ENCODE measurements at places on chromosomes 3 and 15. TPM values are rescaled to one million over a fixed set of nuclear protein-coding genes. Genes with fewer than 3 reads are reported as not detected.
A peak's percentile ranks its signal among the peaks of the same experiment; 100 is the strongest.

CCR8 gene
- total RNA-seq = not detected

GLDN gene
- 20.6 TPM for total RNA-seq

GNAT1 gene
- not detected for total RNA-seq

TRH gene
- not detected for total RNA-seq

ETV5 gene
- total RNA-seq = 17.4 TPM

ROPN1B gene
- 1.7 TPM for total RNA-seq

SMCO1 gene
- total RNA-seq = 28.7 TPM

MCF2L2 gene
- total RNA-seq = 1.1 TPM

IL16 gene
- 2.5 TPM for total RNA-seq

CHDH gene
- total RNA-seq = 0.92 TPM

BBS4 gene
- total RNA-seq = 12.1 TPM

GOLGA8M gene
- total RNA-seq = 1.9 TPM

CTXND1 gene
- total RNA-seq = 5.6 TPM

- DNase-seq = no peak
Observed at GRCh38 chr3:15050405-15051092, 14.6 kb downstream of the MRPS25 start.

- no peak for DNase-seq
Observed at GRCh38 chr3:134002306-134002705, 27.4 kb downstream of the SLCO2A1 start.

DNA sequence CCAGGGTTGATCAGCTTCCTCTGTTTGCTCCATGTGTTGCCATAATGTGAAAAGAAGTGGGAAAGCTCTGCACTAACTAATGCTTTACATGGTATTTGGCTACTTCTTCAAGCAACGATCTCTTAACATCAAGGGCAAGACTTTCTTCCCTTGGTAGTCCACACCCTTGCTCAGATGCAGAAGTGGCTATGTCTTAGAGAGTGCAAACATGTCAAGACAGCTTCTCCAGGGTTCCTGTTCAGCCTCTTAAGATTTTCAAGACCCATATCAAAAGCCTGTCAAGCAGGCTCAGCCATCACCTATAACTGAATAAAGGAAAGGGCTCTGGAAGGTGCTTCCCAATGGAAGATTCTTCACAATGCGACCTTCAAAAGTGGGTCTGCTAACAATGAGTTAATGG lies 64.8 kb upstream of the CSTA start:
- DNase-seq = no peak

- DNase-seq = peak; percentile 95
Observed at GRCh38 chr3:15269091-15269989, 63.0 kb downstream of the SH3BP5 start.

GRCh38 chr15:35218215-35218614 lies 133.1 kb upstream of the NANOGP8 start:
- DNase-seq = no peak

GRCh38 chr3:23657647-23658046 lies 148.1 kb upstream of the UBE2E1 start:
- no peak for DNase-seq

GRCh38 chr3:4838621-4839022 lies 140.6 kb upstream of the BHLHE40 start:
- DNase-seq = no peak

DNA sequence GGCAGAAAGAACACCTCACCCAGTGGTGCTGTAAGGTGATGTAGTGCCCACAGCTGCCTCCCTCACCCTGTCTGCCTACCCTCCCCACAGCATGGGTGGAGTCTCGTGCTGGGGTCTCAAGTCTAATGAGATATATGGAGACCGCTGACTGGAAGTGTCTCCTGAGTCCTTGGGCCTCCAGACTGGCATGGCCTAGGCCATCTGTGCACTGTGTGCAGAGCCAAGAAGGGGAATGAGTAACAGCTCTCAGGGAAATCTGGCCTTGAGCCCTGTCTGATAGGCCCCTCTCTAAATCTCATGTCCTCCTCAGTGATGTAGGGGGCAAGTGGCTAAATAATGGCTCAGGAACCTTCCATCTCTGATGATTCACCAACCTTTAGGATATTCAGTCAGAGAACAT lies 277.4 kb downstream of the PLCL2 start:
- no peak for DNase-seq

GRCh38 chr3:4042869-4043268 lies 243.6 kb downstream of the LRRN1 start:
- no peak for DNase-seq

GRCh38 chr3:61893840-61894566 lies 332.6 kb downstream of the PTPRG start:
- no peak for DNase-seq

GRCh38 chr3:88113311-88114162 lies 36.2 kb upstream of the C3orf38 start:
- no peak for DNase-seq

GRCh38 chr3:157045238-157045850 lies 114.6 kb downstream of the CCNL1 start:
- DNase-seq = no peak

GRCh38 chr3:79081335-79081734 lies 686.5 kb downstream of the ROBO1 start:
- DNase-seq = no peak

DNA sequence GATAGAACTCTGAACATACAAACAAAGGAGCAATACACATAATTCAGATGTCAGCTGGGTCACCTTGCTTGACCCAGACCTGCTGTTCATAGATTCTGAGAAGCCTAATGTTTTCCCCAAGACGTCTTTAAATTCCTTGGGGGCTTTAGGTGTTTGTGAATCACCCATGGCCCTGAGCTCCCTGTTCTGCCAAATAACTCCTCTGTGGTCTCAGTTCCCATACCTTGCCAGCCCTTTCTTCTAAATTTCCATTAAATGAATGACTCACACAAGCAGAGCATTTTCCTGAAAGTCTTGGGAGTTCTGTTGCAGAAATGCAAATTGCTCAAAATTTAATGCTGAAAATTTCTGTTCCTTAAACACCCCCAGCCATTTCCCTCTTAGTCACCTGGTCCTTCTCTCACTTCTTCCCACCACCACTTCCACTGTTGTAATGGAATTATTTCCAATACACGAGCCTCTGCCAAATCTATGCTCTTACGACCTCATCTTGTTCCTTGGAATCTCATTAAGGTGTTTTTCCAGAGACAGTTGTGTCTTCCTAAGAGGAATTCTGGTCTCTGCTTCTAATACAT lies 33.4 kb upstream of the PSMD6 start:
- DNase-seq = no peak

GRCh38 chr15:69703532-69704187 lies 251.0 kb downstream of the RPLP1 start:
- DNase-seq = no peak

Data from cardiac septum (tissue), 1 donor.